ENCODE measurements at places on chromosomes 11 and 22.

DNA sequence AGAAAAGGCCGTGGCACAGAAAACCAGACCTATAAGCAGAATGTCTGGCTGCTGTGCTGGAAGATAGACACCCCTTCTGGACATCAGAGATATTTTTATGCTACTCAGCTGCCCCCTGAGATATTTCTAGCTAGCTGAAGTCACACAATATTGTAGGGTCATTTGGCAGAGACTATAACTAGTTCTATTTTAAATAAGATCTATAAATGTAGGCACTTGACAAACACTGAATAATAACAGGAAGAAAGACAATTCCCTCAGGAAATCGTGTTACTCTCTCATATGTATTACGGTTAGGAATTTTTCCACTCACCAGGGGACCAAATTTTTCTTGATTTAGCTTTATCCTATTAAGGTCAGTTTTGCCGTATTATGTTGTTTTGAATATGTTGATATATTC, 845.4 kb downstream of the OPCML start:
- no peaks in the 10 kb centered on the region for H3K27me3 ChIP-seq
- H3K4me1 ChIP-seq = no peaks in the 10 kb centered on the region

GRCh38 chr11:113532697-113533424, 57.7 kb upstream of the DRD2 start:
- peaks cover 3% of the 10 kb centered on the region for H3K27me3 ChIP-seq
- peak; percentile 41 for DNase-seq
- no peaks in the 10 kb centered on the region for H3K36me3 ChIP-seq
- H3K27ac ChIP-seq = peak overlapping the region; percentile 26

GRCh38 chr11:25350899-25351803, 854.3 kb downstream of the LUZP2 start:
- H3K4me3 ChIP-seq = no peak overlapping the region
- no peaks in the 10 kb centered on the region for H3K36me3 ChIP-seq
- DNase-seq = no peak
- no peak overlapping the region for H3K27ac ChIP-seq

GRCh38 chr11:65275906-65276305, 14.1 kb downstream of the POLA2 start:
- no peak overlapping the region for H3K27ac ChIP-seq
- peaks cover 10% of the 10 kb centered on the region for H3K36me3 ChIP-seq
- no peak overlapping the region for H3K4me3 ChIP-seq
- no peak for DNase-seq
- H3K27me3 ChIP-seq = no peaks in the 10 kb centered on the region

- H3K36me3 ChIP-seq = peaks cover 4% of the 10 kb centered on the region
- no peaks in the 10 kb centered on the region for H3K27me3 ChIP-seq
- H3K27ac ChIP-seq = peak overlapping the region; percentile 97
- no peak for DNase-seq
- H3K4me1 ChIP-seq = peaks cover 14% of the 10 kb centered on the region
Measured at GRCh38 chr11:47248304-47248663, 330 bp downstream of the ACP2 start.

GRCh38 chr11:55793321-55793720, 2.0 kb upstream of the OR5D14 start:
- no peak for DNase-seq
- no peak overlapping the region for H3K27ac ChIP-seq
- no peaks in the 10 kb centered on the region for H3K36me3 ChIP-seq
- H3K4me3 ChIP-seq = no peak overlapping the region
- no peaks in the 10 kb centered on the region for H3K27me3 ChIP-seq
- no peaks in the 10 kb centered on the region for H3K4me1 ChIP-seq

DNA sequence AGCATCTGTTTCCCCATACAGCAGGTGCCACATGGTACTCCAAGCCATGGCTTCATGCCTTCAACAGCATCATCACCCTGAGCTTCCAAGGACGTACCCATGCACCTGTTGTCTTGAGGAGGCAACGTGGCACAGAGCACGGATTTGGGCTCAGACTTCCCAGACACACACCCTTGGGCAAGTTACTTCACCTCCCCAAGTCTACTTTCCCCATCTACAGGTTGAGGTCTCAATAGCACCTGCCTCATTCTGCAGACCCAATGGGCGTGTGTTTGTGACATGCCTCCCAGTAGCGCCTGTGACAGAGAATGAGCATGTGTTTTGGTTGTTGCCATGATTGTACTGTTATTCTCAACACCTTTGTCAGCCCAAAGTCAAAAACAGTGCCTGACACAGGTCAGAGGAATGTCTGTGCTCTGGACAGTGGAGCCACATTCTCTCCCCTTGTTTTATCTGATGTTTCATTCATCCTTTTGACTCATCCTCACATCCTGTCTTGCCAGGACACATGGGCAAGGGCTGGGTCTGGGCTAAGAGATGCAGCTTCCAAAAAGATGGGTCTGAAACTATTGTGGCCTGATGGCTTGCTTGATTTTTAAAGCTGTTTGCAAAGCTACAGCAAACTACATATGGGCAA, 53.4 kb upstream of the CCND1 start:
- no peaks in the 10 kb centered on the region for H3K27me3 ChIP-seq
- H3K4me1 ChIP-seq = peaks cover 3% of the 10 kb centered on the region
- H3K27ac ChIP-seq = no peak overlapping the region
- no peaks in the 10 kb centered on the region for H3K36me3 ChIP-seq
- DNase-seq = peak; percentile 25
- no peak overlapping the region for H3K4me3 ChIP-seq

- H3K36me3 ChIP-seq = no peaks in the 10 kb centered on the region
- H3K27me3 ChIP-seq = no peaks in the 10 kb centered on the region
- no peaks in the 10 kb centered on the region for H3K4me1 ChIP-seq
- no peak overlapping the region for H3K4me3 ChIP-seq
Measured at GRCh38 chr11:87870086-87870485, 305.2 kb downstream of the RAB38 start.

DNA sequence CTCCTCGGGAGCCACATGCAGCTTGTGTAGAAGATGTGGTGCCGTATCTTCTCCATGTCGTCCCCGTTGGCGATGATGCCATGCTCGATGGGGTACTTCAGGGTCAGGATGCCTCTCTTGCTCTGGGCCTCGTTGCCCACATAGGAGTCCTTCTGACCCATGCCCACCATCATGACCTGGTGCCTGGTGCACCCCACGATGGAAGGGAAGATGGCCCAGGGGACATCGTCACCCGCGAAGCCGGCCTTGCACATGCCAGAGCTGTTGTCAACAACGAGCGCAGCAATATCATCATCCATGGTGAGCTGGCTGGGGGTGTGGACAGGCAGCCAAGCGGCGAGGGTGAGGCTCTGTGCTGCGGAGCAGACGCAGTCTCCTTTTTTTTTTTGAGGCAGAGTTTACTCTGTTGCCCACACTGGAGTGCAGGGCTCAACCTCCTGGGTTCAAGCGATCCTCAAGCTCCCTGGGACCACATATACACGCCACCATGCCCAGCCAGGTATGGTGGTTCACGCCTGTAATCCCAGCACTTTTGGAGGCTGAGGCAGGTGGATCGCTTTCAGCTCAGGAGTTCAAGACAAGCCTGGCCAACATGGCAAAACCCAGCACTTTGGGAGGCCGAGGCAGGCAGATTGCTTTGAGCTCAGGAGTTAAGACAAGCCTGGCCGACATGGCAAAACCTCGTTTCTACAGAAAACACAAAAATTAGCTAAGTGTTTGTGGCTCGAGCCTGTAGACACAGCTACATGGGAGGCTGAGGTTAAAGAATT, 17.3 kb upstream of the EP300 start:
- no peak overlapping the region for H3K4me3 ChIP-seq
- no peak for DNase-seq
- no peaks in the 10 kb centered on the region for H3K36me3 ChIP-seq

GRCh38 chr11:103798446-103798845, 238.0 kb upstream of the DDI1 start:
- no peak overlapping the region for H3K4me3 ChIP-seq
- H3K36me3 ChIP-seq = no peaks in the 10 kb centered on the region
- no peaks in the 10 kb centered on the region for H3K4me1 ChIP-seq
- no peak for DNase-seq
- H3K27ac ChIP-seq = no peak overlapping the region
- H3K27me3 ChIP-seq = no peaks in the 10 kb centered on the region

GRCh38 chr11:105333153-105333552, 193.6 kb upstream of the CARD18 start:
- no peaks in the 10 kb centered on the region for H3K4me1 ChIP-seq
- H3K36me3 ChIP-seq = no peaks in the 10 kb centered on the region
- H3K4me3 ChIP-seq = no peak overlapping the region
- no peak overlapping the region for H3K27ac ChIP-seq
- DNase-seq = no peak
- no peaks in the 10 kb centered on the region for H3K27me3 ChIP-seq

- H3K27me3 ChIP-seq = no peaks in the 10 kb centered on the region
- no peaks in the 10 kb centered on the region for H3K4me1 ChIP-seq
- H3K36me3 ChIP-seq = no peaks in the 10 kb centered on the region
- H3K4me3 ChIP-seq = no peak overlapping the region
Measured at GRCh38 chr11:121571506-121571905, 118.7 kb upstream of the SORL1-AS1 start.

DNA sequence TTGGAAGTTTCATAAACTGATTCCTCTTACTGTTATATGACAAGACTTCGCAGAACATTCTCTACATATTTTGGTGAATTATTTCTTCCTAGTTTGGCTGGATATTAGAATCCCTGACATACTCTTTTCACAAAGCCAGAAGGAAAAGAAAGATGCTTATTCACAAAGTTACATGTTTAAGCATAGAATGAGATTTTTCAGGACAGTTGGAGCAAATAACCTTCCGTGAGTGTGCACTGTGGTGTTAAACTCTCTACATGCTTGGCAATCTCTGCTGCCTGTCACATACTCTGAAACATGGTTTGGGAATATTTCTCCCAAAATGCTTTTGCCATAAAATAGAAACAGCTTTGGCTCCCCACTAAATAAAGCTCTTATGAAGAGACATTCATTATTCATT, 230.0 kb upstream of the MTNR1B start:
- DNase-seq = no peak
- H3K4me3 ChIP-seq = no peak overlapping the region

GRCh38 chr11:105862736-105863367, 159.2 kb downstream of the MSANTD4 start:
- no peaks in the 10 kb centered on the region for H3K36me3 ChIP-seq
- peaks cover 4% of the 10 kb centered on the region for H3K27me3 ChIP-seq
- DNase-seq = peak; percentile 52
- H3K27ac ChIP-seq = no peak overlapping the region
- no peak overlapping the region for H3K4me3 ChIP-seq

GRCh38 chr11:34204396-34205279, 99.2 kb downstream of the NAT10 start:
- H3K27me3 ChIP-seq = no peaks in the 10 kb centered on the region
- no peak overlapping the region for H3K4me3 ChIP-seq
- peaks cover 57% of the 10 kb centered on the region for H3K4me1 ChIP-seq
- peak; percentile 93 for DNase-seq
- H3K36me3 ChIP-seq = no peaks in the 10 kb centered on the region
